ENCODE measurements at places on chromosomes 6 and 20.

DNA sequence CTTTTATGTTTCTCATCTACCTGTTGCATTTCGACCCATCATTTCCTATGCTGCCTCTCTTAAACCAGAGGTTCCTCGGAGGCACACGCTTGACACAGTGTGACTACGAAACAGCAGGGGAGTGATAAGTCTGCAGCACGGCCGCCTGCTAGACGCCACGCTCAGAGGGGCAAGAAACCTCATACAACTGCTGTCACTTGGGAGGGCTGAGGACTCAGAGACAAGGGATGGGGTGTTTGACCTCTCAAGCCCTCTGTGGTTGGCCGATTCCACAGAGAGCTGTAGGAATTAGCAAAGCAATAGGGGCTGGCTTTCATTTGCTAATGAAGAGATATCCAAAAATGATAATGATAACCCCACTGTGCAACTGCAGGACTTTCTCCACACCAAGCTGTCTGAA, 372.5 kb downstream of the ZFAND3 start:
- DNase-seq, result no peak

GRCh38 chr6:54288474-54288873, 19.8 kb upstream of the TINAG start:
- no peak for DNase-seq

DNA sequence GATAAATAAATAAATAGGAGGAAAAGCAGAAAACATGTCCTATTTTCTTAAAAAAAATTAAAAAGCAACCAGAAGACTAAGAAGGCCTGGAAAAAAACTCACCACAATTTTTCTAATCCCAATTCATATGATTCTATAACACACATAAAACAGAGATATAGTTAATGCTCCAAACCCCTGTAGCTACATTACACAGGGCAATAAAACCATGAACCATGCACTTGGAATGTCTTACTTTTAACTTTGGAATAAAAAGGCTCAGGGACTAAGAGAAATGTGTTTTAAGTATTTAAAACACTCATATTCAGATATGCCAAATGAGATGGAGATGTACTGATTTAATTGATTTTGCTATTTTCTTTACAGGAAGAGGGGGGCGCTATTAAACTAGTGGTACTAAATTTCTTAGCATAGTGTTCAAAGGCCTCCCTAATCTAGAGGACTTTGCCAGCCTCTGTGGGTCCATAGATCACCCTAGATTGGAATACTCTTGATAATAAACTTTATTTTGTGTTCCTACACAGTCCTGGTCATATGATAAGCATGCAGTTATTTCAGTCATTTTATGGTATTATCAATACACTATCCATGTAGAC, 30.3 kb upstream of the GCM1 start:
- DNase-seq, result no peak

GRCh38 chr6:22942403-22942802, 373.0 kb downstream of the HDGFL1 start:
- DNase-seq, result no peak

GRCh38 chr20:49794336-49795134, 18.1 kb upstream of the SLC9A8 start:
- no peak for DNase-seq

DNA sequence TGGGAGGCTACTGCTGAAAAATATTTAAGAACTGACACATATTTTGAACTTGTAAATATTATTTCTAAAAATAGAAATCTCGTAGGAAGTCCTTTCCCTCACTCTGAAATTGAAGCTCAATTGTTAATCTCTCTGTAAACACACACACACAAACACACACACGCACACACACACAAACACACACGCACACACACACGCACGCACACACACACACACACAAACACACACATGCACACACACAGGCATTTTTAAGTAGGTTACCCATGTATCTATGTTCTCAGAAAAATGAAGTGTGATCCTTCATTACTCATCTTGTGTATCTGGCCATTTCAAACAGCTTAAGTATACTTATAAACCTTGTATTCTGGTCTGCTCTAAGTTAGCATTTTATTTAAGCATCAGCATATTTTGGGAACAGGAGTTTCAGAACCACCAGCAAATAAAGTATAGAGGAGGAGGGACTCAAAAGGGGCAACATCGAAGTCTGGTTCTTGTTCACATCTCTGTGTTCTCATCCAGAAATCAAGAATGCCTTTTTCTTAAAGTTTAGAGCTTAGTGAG, 11.6 kb downstream of the CCN6 start:
- DNase-seq, result no peak

DNA sequence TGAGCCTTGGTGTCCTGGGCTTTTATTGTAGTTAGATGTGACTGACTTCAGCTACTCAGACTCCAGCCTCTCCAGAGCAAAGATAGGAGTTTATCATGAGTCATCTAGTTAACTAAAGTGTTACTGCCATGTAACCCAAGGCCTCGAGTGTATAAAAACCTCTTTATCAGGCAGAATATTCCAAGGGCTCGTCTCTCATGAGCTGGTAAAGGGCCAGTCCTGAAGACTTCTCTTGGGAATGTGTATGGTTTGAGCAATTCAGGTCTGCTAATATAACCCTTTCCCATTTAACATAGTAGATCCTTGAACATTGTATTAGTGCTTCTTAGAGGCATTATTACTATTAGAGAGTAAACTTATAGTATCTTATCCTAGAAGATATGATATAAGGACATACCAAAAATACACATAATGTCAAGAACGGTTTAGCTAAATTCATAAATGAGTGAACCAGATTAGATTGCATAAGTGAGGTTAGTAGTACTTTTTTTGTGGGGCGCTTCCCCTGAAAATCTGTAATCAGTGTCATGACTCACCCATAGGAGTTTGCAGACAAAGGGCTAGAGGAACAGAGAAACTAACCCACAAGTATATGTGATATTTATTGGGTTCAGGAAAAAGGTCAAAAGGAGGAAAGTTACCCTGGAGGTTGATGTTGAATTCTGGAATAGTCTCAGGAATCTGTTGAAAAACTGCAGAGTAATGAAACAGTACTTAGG, 16.0 kb downstream of the DSE start:
- DNase-seq, result no peak

DNA sequence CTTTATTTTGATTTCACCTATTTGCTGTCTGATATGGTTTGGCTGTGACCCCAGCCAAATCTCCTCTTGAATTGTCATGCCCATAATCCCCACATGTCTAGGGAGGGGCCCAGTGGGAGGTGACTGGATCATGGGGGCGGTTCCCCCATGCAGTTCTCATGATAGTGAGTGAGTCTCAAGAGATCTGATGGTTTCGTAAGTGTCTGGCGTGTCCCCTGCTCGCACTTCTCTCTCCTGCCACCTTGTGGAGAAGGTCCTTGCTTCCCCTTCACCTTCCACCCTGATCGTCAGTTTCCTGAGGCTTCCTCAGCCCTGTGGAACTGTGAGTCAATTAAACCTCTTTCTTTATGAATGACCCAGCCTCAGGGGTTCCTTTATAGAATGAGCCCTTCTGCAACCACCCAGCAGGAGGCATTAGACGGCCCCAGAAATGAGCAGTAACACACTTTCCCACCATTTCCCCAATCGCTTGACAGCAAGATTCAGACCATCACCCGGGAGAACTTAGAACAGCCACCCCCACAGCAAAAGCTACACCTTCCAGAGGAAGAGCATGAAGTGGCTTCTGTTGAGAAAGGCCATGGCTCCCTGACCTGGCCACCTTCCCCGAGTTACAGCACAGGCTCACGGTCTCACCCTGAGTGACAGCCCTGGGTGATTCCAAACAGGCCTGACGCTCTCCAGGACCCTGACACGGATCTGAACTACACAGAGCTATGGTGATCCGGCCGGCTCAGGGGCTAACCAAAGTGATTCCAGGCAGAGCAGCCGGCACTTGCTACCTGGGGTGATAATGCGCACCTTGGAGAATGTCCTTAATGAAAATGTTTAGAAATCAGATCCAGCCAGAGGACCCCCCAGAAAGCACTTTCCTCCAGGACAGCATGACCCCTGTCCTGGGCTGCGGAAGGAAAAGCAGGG, 131.2 kb upstream of the CDH4 start:
- DNase-seq, result peak; percentile 74

- no peak for DNase-seq
These were observed 64.7 kb downstream of the SASH1 start for GRCh38 chr6:148407372-148407771.

- DNase-seq, result peak; percentile 85
These were observed 6.1 kb downstream of the UBD start for GRCh38 chr6:29553268-29554057.

DNA sequence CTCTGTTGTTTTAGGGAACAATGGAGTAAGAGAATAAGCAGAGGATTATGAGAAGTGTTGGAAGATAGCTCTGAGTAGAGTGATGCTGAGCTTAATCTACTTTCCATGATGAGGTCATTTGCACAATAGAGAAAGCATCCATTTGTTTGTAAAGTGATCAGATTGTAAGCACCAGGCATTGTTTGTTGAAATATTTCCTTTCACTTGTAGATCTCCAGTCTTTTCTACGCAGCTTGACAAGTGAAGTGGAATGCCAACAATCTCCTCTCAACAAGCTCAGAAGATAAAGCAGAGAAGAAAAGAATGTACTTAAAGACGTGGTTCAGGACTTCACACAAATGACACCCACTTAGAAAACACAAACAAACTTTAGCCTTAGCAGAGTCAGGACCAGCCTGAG, 80.1 kb upstream of the MARCKS start:
- no peak for DNase-seq

- no peak for DNase-seq
These were observed 7.9 kb downstream of the EXOC2 start for GRCh38 chr6:684831-685636.

DNA sequence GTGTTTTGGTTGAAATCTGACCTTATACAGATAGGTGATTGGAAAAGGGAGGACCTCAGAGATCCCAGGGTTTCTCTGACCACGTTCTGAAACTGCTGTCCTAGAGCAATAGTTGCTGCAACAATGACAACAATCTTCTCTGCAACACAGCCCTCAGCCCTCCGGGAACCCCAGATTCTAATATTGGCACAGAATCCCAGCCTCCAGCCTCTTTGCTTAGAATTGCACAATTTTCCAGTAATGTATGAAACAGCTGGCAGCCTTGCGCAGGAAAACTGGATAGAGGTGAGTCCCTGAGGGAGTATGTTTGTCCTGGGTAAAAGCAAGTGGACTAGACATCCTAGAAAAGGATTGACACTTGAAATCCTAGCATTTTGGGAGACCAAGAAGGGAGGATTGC, 30.4 kb upstream of the PNRC1 start:
- DNase-seq, result no peak

GRCh38 chr6:110351986-110352385, 6.2 kb downstream of the METTL24 start:
- DNase-seq, result no peak

- DNase-seq, result no peak
These were observed 18.2 kb downstream of the KIF25 start for GRCh38 chr6:168015482-168016175.

GRCh38 chr6:8218861-8219260, 116.5 kb upstream of the EEF1E1 start:
- DNase-seq, result no peak
